Stimulated activated CD8-positive, alpha-beta memory T cell treated with anti-CD3 and anti-CD28 coated beads, Interleukin-12 subunit alpha, Interleukin-12 subunit beta, amount 100 ng/mL, for 1 hour (primary cell): ENCODE measurements at places on chromosomes 6 and 20.

DNA sequence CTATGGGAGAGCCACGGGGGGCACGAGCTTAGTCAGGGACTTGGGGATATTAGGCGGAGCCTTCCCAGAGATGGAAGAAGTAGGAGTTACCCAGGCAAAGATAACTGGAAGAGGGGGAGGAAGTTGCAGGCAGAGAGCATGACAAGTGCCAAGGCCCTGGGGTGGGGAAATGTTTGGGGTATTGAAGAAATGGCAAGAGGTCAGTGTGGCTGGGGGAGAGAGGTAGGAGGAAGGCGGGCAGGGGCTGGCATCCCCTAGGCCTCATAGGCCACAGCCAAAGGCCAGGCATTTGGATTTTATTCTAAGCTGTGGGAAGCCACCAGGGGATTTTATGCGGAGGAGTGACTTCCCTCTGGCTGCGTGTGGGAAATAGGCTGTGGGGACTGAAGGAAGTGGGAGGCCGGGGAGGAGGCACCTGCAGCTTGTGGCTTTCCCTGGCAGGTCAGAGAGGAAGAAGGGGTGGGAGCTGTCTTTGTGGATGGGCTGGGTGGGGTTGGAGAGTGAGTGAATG, 22.7 kb downstream of the SNAI1 start:
- no peak for DNase-seq

GRCh38 chr6:89956182-89956581, 61.9 kb downstream of the GJA10 start:
- DNase-seq = no peak

DNA sequence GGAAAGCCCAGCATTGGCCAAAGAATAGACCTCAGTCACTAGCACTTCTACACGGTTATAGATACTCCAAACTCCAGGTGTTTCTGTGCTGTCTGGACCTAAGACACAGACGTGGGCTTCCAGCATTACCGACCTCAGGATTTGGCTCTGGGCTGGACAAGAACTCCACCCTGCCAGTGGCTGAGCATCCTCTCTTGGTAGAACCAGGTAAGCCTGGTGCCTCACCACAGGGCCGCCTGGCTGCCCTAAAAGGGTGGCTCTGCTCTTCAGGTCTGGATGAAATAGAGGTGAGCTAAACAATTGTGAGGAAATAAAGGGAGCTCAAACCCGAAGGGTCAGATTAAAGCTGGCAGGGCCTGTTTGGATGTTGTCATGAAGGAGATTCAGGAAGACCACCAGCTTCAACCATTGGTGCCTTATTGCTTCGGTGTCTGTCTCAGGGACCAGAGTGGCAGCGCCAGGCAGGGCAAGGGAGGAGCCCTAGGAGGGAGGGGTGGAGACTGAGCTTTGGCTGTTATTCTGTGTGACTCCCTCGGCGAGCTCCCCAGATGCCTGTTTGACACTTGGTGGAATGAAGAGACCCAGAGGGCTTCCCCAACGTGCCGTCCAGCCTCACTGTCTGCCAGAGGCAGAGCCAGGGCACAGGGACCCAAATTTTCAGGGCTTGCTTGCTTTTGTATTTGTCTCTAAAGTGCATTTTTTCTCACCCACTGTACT, 8.6 kb downstream of the SYNDIG1 start:
- no peak for DNase-seq

DNA sequence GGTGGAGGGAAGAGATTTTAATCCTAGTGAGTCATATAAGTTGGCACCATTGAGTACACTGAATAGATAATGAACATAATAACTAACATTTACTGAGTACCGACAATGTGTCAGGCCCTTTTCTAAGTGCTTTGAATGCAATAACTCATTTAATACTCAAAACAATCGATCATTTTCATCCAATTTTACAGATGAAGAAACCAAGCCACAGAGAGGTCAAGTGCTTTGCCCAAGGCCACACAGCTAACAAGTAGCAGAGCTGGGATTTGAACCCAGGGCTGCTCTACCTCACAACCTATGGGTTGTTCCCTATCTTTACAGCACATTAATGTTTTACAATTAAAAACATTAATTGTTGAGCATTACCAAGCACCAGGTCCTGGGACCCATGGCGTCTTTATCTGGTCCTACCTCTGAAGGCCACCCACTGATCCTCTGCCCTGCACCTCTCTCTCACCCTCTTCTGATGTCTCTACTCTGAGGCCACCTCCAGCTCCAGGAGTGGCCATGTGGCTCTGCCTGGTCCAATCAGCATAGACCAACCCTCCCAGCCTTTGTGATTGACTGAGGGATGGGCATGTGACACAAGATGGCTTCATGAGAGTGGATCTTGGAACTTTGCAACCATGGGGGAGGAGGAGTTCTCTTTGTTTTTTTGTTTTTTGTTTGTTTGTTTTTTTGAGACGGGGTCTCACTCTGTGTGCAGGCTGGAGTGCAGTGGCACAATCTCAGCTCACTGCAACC, 83.9 kb downstream of the KCNB1 start:
- no peak for DNase-seq
